ENCODE measurements at places on chromosomes 12 and 14.

GRCh38 chr12:79648881-79649280, 41.9 kb downstream of the PAWR start:
- DNase-seq, result no peak

DNA sequence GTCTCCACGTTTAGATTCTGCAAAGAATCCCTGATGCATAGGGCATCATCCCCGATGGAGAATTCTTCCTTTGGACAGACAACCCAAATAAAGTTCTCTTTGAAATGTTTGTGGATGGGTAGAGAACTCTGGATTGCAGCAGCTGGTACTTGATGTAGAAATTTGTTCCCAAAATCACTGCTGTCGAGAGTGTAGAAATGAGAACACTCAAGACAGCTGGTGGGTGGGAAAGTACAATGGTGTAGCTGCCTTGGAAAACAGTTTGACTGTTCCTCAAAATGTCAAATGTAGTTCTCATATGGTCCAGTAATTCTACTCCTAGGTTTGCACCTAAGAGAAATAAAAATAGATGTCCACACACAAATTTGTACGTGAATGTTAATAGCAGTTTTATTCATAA, 671.5 kb upstream of the TMEM132C start:
- no peak for DNase-seq

- no peak for DNase-seq
These were observed 201.4 kb downstream of the TTC6 start for GRCh38 chr14:37796703-37797416.

DNA sequence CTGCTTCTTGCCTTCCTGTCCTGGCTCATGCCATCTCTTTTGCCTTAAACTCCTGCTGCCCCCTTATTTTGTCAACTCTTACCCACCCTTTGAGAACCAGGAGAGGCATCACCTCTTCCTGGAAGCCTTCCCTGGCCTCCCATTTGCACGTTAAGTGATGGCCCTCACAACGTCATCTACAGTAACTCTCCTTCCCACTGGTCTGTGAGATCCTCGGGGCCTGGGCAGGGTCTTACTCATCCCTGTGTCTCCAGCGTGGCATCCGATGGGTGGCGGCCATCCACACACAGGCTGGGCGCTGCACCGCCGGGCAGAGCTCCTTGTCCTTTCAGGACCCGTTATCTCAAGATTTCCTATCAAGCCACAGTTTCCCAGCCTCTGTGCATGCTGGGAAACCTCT, 16.8 kb upstream of the CACNA2D4 start:
- DNase-seq, result no peak

DNA sequence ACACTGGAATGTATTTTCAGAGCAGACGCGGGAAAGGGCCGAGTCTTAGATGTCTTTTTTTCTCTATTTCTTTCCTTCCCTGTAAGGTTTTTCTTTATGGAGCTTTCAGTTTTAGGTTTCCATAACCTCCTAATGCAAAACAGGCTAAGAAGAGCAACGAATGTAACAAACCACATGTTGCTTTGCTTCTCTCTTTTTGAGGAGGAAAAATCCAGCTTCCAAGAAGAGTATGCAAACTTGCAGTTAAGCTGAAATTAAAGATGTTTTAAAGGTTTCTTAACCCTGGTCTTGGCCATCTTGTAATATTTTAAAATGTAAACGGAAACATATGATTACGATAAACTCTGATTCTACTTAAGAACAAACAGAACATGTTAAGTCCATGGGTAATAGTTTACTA, 86.9 kb downstream of the PRICKLE1 start:
- no peak for DNase-seq

DNA sequence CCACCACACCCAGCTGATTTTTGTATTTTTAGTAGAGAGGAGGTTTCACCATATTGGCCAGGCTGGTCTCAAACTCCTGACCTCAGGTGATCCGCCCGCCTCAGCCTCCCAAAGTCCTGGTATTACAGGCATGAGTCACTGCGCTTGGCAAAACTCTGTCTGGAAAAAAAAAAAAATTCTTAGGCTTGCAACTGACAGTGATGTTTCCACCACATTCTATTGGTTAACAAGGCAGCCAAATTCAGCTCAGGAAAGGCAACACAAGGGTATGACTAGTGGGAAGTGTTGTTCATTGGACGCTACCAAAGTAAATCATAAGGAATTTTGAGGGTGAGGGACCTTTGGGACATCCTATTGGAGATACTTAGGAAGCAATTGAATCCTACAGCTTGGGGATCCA, 2.9 kb upstream of the SBNO1 start:
- no peak for DNase-seq

DNA sequence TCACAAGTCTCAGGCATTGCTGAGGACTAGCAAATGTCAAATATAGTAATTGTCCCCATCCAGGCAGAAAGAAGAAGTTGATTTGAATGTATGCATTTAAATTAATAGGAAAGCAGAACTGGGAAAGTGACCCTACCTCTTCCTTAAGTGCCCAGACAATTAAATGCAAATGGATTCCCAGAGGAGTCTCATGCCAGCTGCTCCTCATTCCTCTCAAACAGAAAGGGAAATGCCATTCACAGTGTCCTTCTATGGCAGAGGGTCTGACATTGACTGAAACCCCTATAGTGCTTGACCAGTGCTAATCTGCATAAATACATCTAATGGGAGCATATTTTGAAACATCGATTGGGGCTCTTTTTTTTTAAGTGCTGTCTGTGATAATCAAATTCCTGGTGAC, 292.4 kb upstream of the SEL1L start:
- DNase-seq, result no peak

- DNase-seq, result no peak
These were observed 33.6 kb downstream of the SENP1 start for GRCh38 chr12:48072266-48072665.

- DNase-seq, result no peak
These were observed 43.4 kb downstream of the SH2B3 start for GRCh38 chr12:111448846-111449790.

GRCh38 chr14:67857778-67858350, 38.3 kb downstream of the RAD51B start:
- DNase-seq, result no peak

DNA sequence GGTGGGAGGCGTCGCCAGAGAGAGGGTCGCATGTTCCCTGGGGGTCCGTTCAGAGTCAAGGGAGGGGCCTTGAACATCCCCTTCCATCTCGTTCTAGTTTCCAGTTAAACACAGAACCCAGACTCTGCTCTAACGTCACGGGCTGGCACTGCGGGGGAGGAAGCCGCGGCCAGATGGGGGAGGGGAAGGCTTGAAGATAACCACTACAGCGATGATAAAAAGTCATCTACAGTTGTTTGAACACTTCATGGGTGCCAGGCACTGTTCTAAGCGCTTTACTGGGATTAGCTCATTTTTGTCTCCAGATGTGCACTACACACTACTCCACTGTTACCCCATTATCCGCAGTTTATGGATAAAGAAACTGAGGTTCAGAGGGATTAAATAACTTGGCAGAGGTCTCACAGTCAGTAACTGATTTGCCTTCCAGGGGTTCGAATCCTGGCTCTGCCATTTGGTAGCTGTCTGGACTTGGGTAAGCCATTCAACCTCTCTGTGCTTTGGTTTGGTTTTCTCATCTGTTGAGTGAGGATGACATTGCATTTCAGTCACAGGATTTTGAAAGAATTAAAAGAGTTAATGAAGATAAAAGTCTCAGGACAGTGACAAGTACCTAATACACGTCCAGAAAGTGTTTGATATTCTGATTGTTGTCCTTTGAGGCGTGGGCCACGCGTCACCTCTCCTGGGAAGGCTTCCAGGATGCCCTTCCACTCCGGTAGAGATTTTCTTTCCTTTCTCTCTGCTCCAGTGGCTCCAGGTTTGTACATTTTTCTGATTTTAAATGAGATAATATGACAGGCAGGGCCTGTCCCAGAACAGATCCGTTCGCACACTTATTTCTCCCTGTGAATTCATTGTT, 798 bp upstream of the RASAL1 start:
- DNase-seq, result no peak

GRCh38 chr12:110739488-110739887, 3.2 kb downstream of the PPP1CC start:
- no peak for DNase-seq

DNA sequence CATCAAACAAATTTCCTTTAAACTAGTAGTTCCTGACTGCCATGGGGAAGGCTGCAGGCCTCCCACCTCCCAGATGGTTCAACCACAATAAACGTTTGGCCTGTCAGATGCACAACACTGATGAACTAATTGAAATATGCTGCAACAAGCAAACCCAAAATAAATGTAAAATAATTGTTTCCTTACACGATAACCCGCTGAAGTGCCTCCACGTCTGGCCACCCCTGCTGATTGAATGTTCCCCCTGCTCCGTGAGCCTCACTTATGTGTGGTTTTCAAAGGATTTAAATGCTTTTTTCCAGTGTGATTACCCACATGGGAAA, 8.4 kb downstream of the PITPNM2 start:
- DNase-seq, result no peak

GRCh38 chr12:13044002-13044905, at the start of gene FAM234B:
Gene FAM234B (plus strand): TSS chr12:13044381. CDS start chr12:13044404, 23 bp downstream.
- DNase-seq, result peak; percentile 61

- no peak for DNase-seq
These were observed 17.5 kb downstream of the BCL11B start for GRCh38 chr14:99254328-99255009.

- DNase-seq, result no peak
These were observed 178.1 kb upstream of the VASH1 start for GRCh38 chr14:76583174-76583573.

DNA sequence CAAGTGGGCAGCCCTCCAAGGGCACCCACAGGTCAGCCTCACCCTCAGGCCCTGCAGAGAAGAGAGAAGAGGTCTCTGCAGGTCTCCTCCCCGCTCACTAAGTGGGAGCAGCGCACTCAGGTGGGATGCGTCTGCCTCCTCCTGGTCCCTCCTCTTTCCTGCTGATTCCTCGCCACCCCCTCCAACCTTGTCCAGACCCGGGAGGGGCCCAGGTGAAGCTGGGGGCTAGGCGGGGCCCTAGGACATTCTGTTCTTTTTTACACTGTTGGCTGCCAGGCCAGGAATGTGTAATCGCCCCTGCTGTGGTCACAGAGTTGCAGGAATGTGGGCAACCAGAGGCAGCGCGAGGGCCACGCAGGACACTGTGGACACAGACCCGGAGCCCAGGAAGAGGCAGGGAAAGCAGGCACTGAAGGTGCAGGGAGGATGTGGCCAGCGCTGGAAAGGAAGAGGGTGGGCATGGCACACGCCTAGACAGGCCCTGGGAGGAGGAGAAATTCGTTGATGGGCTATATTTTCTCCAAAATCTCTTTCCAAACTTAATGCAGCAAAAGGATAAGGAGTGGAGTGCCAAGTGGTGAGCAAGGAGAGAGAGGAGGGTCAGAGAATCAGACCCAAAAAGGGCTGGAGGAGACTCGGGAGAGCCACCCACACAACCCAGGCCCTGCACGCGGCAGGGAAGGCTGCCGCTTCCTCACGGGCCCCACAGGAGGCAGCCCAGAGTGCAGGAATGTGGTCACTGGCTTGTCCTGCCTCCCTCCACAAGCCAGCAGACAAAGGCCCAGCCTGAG, 911 bp upstream of the SCNN1A start:
- DNase-seq, result no peak

DNA sequence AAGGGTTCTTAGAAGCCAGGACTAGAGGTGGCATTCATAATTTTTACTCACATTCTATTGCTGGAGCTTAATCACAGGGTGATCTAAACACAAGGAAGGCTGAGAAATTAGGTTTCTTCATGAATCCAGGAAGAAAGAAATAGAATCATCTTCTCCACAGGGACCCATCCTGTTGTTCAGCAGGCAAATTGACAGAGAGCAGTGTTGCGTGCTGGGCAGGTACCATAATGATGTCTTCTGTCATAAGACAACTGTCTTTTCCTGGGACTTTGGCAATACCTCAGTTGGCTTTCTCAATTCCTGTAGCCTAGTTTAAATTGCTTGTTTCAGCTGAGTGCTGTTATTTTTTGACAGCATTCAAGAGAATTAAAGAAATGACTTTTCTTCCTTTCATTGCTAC, 468.0 kb upstream of the SYT1 start:
- DNase-seq, result no peak

- no peak for DNase-seq
These were observed 378.2 kb downstream of the GLT1D1 start for GRCh38 chr12:129231491-129231890.

GRCh38 chr12:64666054-64666914, 56.0 kb downstream of the RASSF3 start:
- no peak for DNase-seq

- DNase-seq, result no peak
These were observed 610.6 kb upstream of the TBX3 start for GRCh38 chr12:115294453-115295133.

DNA sequence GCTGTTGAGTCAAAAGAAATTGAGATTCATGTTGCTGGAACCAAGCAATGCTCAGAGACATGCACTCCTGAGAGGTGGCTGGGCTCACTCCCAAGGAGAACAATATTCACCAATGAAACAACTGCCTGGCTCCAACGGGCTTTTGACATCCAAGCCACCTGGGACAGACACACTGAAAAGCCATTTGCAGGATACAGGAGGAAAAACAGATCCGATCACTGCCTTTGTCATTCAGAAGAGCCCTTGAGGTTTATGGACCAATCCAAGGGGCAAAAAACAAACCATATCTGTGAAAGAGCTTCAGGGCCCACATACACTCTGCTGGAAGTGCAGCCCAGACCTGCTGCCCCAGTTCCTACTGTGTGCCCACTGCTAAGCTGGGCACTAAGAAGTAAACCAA, 277.5 kb downstream of the NUAK1 start:
- no peak for DNase-seq

GRCh38 chr12:47742253-47742825, 16.3 kb downstream of the RAPGEF3 start:
- peak; percentile 65 for DNase-seq

GRCh38 chr14:96893966-96894622, 96.9 kb downstream of the VRK1 start:
- DNase-seq, result no peak

GRCh38 chr12:124452576-124453331, 114.7 kb downstream of the NCOR2 start:
- no peak for DNase-seq

DNA sequence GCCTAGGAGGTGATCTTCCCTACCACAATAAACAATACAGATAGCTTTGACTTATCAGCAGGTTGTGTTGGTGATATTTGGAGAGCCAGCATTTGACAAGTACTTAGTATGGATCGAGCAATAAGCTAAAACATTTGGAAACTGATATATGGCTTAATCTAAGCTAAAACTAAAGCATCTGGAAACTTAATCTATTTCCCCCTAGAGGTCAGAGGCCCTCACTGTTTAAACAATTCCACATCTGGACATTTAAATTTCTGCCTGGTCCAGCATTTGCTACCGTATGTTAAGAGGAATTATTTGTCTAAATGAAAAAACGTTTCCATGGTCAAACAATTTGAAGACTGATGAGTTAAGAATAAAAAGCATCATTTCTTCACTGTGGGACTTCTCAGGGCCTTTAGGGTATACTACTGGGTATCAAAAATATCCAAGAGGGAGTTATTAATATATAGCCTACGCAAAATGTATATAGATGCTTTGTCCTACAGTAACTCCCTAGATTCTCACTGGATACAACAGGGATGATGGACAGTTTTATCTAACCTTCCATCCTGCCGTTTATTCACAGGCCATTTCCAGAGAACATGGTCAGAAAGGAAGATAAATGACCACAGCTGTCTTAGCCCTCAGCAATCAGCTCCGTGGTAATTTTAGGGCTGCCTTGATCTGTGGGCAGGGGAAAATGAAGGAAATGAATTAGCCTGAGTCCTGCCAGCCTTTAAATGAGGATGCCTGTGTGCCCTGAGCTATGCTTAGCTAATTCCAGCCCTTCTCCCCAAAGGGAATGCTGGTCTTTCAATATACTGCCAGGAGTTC, 135.4 kb upstream of the NUDT4 start:
- no peak for DNase-seq

GRCh38 chr12:98344046-98344930, 171.1 kb upstream of the TMPO start:
- DNase-seq, result no peak

- no peak for DNase-seq
These were observed 2.9 kb upstream of the SPX start for GRCh38 chr12:21523148-21523547.

Measured in activated T-helper 9 cell treated with anti-CD3 and anti-CD28 coated beads, Interleukin-2, amount 50 U/mL, for 16 hours (primary cell).